Activated CD4-positive, alpha-beta T cell treated with anti-CD3 and anti-CD28 coated beads, Interleukin-2, amount 10 ng/mL, durations not matched to agents 24 days and 14 days (primary cell): ENCODE measurements at places on chromosomes 3 and 15. TPM values are rescaled to one million over a fixed set of nuclear protein-coding genes. Genes with fewer than 3 reads are reported as not detected.

- DNase-seq: no peak
These were observed 576.4 kb downstream of the FOXP1 start for GRCh38 chr3:71006810-71007785.

DNA sequence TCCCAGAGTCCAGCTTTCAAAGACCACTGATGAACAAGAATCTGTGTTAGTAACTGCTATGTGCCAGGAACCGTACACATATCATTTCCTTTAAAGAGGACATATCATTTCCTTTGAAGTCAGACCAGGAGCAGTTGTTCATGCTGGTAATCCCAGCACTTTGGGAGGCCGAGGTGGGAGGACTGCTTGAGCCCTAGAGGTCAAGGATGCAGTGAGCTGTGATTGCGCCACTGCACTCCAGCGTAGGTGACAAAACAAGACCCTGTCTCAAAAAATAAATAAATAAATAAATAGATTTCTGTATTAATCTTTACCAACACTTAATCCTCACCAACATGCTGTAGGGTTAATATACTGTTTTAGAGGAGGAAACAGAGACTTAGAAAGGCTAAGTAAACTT lies 23.9 kb upstream of the CDV3 start:
- no peak for DNase-seq

DNA sequence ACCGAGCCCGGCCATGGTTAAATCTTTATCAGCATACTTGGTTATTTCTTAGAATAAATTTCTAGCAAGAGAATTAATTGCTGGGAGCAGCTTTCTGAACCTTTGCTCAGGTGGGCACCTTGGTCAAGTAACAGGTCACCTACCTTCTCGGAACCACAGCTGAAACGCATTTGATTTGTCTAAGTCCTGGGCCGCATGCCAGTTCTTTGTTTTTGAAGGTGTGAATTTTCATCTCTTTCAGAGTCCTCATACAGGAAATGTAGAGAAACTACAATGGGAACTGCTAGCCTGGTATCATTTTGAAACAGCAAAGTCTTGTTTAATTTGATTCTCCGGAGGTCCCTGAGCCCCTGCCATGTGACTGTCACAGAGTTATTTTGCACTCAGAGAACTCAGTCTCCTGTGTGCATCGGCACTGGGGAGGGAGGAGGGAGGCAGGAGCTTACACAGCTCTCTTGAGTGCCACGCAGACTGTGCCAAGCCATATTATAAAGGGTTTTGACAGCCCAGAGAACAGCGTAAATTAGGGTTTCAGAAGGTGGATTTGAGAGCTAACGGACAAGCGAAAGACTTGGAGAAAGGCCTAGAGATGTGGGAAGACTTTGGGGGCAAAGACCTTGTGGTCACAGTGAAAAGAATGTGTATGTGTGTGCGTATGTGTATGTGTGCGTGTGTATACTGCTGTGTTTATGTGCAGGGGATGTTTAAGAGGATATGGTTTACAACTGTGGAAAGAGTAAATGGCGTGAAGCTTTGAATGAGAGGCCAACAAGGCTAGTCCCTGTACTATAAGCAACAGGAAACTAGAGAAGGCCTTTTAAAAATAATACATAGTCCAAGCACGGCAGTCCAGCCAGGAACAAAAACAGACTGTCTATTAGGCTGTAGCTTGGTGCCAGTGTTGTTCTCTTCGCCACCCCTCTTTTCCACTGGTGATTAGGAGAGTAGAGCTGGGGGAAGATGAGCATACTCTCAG lies 61.8 kb upstream of the ATP13A3 start:
- no peak for DNase-seq

- DNase-seq: no peak
These were observed 80.9 kb downstream of the NECTIN3 start for GRCh38 chr3:111152496-111152895.

DPP8 gene
- total RNA-seq: 31.4 and 36.0 TPM in 2 replicates

DNA sequence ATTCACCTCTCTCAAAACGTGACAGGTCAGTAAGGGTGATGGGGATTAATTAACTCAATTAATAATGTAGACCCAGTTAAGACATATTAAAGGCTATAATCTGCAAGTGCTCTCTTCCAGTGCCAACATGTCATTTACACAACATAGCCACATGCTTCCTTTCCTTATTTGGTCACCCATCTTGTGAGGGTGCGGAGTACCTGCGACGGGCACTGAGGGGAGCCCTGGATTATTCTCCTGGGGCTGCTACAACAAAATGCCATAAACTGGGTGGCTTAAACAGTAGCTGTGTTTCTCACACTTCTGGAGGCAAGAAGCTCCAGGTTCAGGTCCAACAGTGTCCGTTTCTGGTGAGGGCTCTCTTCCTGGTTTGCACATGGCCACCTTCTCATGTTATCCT lies 157.4 kb upstream of the LRTM1 start:
- DNase-seq: no peak

DNA sequence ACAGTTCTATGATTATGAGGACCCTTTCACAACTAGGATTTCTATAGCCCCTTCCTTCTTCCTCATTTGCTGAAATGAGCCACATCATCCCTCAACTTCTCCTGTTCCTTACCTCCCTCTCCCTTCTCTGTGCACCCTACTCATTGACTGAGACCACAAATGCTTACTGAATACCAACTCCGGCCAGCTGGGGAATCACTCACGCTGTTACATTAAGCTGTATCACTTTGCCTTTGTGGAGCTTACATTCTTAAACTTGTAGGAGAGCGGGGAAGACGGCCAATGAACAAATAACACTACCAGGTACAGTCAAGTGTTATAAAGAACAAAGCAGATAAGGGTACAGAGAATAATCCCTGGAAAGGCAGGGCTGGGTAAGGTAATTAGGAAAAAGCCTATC lies 5.7 kb downstream of the SUCLG2 start:
- no peak for DNase-seq

GRCh38 chr15:55108858-55109518 lies 87.8 kb downstream of the RSL24D1 start:
- peak; percentile 88 for DNase-seq

DNA sequence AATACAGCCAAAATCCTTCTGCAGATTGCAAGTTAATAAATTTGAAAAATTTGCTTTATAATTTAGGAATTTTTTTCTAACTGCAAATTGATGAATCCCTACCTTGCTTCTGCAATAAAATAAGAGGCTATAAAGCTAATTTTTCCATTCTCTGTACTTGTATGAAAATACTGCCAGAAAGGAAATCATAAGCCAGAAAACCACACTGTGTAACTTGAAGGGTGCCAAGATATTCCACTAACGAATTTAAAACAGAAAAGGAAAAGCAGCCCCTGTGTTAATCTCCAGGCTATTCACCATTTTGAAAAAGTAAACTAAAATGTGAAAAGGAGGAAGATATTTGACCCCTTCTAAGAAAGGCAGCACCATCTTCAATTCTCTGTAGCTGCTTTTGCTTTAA lies 557.9 kb upstream of the ZNF385D start:
- DNase-seq: no peak

GRCh38 chr15:74809242-74809641 lies 3.4 kb upstream of the LMAN1L start:
- no peak for DNase-seq

LMLN gene
- total RNA-seq: 5.5 and 5.9 TPM in 2 replicates

RTP3 gene
- not detected in 2 replicates for total RNA-seq

DNA sequence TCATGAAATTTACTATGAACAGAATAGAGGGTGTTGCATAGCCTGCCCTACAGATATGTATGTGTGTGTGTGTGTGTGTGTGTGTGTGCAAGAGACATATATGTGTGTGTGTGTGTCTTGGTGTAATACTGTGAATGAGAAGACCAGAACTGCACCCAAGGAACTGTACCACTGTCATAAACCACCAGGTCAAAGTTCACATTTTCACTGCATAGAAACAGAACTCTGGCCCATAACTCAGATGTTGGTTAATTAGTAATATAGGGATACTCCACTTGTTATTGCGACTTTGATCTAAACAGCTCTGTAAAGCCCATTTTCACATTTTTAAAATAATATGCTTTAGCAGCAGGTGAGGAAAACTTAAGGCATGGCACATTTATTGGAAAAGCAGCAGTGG lies 111.8 kb downstream of the IGF2BP2 start:
- DNase-seq: no peak

EPHB3 gene
- total RNA-seq: 0.05 TPM in 1 of 2 replicates, not detected in the other

DNA sequence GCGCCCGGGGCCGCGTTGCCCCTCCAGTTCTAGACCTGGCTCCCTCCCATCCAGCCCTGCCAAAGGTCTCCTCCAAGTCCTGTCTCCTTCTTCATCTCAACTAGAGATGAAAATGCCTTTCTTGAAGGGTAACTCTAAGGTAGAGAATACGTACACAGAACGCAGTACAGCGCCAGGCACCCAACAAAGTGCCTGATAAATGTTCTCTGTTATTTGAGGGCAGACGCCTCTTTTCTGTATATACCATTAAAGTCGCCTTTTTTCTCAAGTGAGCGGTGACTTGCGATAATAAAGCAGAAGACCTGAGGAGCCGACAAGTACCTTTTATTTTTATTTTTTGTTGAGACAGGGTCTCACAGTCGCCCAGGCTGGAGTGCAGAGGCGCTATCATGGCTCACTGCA lies 809 bp downstream of the CRTAP start:
- no peak for DNase-seq

GRCh38 chr3:71956716-71957115 lies 171.8 kb upstream of the PROK2 start:
- DNase-seq: no peak

DNA sequence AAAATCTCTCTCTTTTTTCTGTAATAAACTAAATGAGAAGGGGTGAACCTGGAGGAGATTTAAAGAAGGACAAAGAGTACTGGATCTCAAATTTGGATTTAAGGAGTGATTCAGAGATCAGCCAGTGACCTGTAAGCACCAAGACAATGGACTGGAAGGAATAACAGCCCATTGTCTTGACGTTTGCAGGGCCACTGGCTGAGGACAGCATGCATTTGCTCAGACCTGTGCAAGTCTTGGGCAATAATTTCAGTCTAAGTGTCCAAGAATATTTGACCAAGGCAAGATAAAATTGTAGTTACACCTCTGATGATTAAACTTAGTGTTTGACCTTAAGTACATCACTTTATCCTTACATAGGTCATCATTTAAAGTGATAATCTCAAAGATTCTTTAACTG lies 55.8 kb upstream of the OSTN start:
- no peak for DNase-seq

GRCh38 chr3:45011756-45012508 lies 14.2 kb upstream of the CLEC3B start:
- no peak for DNase-seq

DNA sequence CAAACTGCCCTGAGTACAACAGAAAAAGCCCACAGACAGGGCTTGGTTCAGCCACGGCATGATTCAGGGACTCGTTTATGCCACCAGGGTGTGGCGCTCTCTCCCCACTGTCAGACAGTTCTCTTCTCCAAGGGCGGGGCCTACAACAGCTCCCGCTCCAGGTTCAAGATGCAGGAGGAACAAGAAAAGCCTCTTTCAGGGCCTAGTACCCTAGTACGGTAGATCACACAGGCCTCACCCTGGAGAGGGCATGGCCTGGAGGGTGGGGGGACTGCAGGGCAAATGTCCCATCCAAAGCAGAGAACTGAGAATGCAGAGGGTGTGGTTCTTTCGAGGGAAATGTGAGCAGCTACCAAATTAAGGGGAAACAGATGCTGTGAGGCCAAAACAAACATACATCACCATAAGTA lies 12.0 kb downstream of the MESD start:
- peak; percentile 79 for DNase-seq

DNA sequence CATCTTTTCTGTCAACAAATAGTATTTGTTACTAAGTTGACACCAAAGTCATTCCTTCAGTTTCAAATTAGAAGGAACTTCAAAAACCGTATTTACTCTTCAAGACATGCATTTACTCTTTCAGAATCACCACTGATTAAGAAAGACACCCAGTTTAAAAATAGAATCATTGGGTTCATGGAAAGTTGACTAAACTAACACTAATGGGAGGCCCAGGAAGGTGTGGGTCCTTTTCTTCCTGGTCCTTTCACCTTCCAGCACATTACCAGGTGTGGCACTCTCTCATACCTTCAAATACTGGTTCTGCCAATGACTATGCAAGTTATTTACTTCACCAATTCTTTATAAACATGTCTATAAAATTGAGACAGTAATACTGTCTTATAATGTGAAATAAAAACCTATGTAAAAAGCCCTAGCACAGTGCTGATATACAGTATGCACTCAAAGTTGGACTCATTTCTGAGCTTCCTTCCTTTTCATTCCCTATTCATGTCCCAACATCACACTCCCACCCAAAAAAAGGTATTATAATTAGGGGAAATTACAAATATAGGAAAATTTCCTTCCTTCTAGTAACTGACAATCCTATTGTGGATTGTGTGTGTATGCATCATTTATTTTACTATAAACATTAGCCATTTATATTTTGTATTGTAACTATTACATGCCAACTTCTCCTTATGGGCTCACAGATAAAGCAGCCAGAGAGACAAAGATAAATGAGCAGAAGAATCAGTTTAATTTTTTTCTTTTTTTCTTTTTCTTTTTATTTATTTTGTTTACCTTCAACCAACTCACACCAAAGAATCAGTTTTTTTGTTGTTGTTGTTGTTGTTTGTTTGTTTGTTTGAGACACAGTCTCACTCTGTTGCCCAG lies 48.9 kb downstream of the LRRFIP2 start:
- no peak for DNase-seq

GRCh38 chr3:150242220-150242936 lies 165.7 kb upstream of the TSC22D2 start:
- no peak for DNase-seq

DNA sequence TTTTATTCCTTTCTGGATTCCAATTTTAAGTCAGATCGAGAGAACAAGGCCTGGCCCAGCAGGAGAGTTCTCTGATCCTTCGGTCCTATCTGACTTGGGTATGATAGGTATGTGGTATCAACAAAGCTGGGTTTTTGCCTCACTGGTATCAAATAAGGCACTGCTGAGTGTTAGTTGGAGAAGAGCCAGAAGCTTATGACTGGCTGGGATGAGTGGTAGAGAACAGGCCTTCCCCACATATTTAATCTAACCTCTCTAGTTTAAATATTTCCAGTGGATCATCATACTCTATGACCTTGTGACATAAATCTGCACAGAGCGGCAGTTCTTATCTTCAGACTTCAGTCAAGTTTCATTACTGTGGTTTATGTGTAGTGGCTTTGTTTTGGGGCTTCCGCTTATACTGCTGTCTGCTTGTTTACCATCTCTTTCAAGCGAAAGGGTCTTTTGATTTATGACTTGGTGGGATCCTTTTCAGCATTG lies 164.5 kb downstream of the PTPRG start:
- DNase-seq: no peak

GRCh38 chr3:147795418-147795817 lies 386.3 kb downstream of the ZIC1 start:
- DNase-seq: no peak

- DNase-seq: no peak
These were observed 11.5 kb downstream of the TIMP4 start for GRCh38 chr3:12147049-12147780.

RAP2B gene
- total RNA-seq: 13.4 and 13.5 TPM in 2 replicates

- no peak for DNase-seq
These were observed 833.7 kb upstream of the ROBO1 start for GRCh38 chr3:80601479-80601878.

GRCh38 chr3:80244390-80244789 lies 476.6 kb upstream of the ROBO1 start:
- no peak for DNase-seq
